Esophagus muscularis mucosa (tissue), 4 donors: ENCODE measurements at places on chromosomes 3 and 15. TPM values are rescaled to one million over a fixed set of nuclear protein-coding genes. Genes with fewer than 3 reads are reported as not detected.

The SPESP1 gene
- 4.3 TPM for total RNA-seq

The PLSCR2 gene
- not detected for total RNA-seq

The SAMMSON gene
- 1.5 TPM for total RNA-seq

The MORC1 gene
- total RNA-seq: not detected

The BHLHE40 gene
- total RNA-seq: 170 TPM

The GHRL gene
- total RNA-seq: 0.40 TPM
